ENCODE measurements at places on chromosomes 6 and 20.
A peak's percentile ranks its signal among the peaks of the same experiment; 100 is the strongest.

GRCh38 chr20:4090756-4091489 lies 75.6 kb upstream of the RNF24 start:
- peak; percentile 67 for DNase-seq

- DNase-seq = no peak
Observed at GRCh38 chr6:168201383-168201782, 118.2 kb downstream of the DACT2 start.

GRCh38 chr6:5398530-5398929 lies 137.2 kb downstream of the FARS2 start:
- peak; percentile 63 for DNase-seq

- DNase-seq = no peak
Observed at GRCh38 chr20:42790111-42790510, 399.6 kb downstream of the PTPRT start.

DNA sequence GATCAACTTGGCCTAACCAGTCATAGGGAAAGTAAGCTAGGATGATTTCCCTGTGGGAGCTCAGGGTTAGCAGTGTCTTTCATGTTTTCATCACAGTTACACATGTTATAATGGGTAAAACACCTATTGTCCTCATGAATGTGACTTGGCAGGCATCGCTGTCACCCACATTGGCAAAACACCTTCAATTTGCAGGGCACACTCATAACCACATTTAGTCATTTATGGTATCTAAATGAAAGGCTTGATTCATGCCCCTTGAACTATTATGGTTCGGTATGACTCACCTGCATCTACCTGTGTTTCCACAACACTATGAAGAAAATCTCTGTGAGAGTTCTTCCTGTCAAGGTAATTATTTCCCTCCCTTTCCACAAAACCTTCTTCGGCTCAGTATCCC lies 49.2 kb downstream of the FRK start:
- DNase-seq = no peak

GRCh38 chr6:132264021-132264500 lies 137.2 kb downstream of the MOXD1 start:
- no peak for DNase-seq

DNA sequence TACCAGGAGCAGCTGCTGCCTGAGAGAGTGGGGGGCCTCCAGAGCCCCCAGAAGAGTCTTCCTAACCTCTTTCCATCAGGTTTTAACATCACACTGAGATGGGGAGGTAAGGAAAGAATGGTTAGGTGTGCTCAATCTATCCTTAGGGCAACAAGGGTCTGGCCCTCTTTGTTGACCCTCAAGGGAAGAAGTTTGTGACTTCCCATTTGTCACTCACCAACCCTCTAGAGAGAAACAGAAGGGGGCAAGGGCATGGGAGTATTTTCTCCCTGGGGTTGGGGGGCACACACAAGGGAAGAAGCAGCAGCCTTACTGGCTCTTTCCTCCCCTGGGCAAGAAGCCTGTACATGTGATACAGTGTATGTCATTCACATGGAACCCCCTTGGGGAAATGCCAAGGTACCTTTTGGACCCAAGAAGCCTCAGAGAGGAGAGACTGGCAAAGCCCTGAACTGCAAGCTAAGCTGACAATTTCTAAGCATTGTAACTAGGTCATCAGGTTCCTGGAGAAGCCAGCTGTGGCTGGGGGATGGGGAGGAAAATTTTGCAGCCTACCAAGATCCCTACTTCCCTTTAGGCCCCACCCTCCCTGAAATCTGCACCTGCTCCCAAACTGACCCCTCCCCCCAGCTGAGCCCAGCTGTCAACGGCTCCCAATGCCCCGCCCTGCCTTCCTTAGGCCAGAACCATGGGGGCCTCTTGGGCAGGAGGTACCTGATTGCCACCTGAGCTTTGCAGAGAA lies 14.5 kb downstream of the BCL2L1 start:
- DNase-seq = no peak

DNA sequence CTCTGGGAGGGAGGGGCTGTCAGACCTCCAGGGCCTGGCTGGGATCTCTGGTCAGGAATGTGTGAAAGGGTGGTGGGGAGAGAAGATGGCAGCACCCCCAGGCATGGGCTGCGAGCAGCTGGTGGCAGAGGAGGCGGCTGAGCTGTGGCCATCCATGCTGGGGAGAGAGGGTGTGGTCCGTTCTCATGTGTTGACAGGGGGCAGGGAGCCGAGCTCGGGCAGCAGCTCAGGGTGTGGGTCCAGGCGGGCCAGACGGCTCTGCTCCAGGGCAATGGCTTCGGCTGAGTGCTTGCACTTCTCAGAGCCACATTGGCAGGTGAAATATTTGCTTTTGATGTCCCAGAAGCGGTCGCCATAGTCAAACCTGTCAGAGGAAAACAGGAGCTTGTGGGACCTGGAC lies 1.1 kb upstream of the SLC44A4 start:
- DNase-seq = no peak

- no peak for DNase-seq
Observed at GRCh38 chr6:90159452-90159851, 137.2 kb downstream of the BACH2 start.

DNA sequence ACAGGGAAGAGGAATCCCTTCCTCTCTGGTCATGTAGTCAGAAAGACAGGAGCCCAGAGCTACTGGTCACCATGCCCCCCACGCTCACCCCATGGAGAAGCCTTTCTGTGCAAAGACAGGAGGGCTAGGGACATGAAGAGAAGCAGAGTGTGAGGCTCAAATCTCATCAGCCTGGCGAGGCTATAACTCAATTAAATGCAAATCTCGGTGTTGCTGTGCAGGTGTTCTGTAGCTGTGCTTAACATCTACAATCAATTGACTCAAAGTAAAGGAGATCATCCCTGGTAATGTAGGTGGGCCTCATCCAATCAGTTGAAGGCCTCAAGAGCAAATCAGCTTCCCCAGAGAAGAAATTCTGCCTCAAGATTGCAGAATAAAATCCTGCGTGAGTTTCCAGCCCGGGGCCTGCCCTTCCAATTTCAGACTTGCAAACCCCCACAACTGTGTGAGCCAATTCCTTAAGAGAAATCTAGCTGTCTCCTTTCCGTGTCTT lies 64.4 kb downstream of the CHMP4B start:
- no peak for DNase-seq

GRCh38 chr6:15392182-15392581 lies 146.3 kb downstream of the JARID2 start:
- DNase-seq = no peak

DNA sequence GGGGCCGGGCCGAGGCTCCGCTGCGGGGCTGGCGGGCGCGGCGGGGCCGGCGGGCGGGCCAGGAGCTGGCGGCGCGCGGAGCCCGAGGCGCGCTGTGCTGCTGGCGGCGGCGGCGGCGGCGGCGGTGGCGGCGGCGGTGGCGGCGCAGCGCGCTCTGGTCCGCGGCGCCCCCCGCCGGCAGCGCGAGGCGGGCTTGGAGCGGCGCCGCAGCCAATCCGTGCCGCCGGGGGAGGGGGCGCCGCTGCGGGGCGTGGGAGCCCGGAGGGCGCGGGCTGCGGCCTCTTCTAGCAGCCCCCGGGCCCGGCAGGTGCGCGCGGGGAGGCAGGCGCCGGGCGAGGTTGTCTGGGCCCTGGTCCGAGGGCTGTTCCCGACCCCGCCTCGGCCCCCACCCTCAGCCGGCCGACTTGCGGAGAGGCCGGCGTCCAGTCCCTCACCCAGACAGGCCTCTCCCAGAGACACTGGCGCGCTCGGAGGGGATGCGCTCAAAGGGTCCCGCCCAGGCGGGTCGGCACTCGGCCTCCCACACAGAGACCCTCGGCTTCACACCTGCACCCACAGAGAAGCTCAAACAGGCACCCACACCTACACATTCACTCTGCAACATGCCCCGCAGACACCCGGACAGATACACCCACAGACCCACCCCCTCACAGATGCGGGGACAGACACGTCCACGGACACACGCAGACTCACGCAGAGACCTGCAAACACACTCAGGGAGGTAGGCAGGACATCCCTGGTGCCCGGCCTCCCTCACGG lies at the start of gene RIMS4:
Gene RIMS4 (minus strand): TSS at position 156 of the 759 bp plus-strand sequence. CDS start 275 bp downstream, outside the sequence.
- DNase-seq = no peak

GRCh38 chr20:24491041-24491756 lies 21.8 kb downstream of the SYNDIG1 start:
- no peak for DNase-seq

DNA sequence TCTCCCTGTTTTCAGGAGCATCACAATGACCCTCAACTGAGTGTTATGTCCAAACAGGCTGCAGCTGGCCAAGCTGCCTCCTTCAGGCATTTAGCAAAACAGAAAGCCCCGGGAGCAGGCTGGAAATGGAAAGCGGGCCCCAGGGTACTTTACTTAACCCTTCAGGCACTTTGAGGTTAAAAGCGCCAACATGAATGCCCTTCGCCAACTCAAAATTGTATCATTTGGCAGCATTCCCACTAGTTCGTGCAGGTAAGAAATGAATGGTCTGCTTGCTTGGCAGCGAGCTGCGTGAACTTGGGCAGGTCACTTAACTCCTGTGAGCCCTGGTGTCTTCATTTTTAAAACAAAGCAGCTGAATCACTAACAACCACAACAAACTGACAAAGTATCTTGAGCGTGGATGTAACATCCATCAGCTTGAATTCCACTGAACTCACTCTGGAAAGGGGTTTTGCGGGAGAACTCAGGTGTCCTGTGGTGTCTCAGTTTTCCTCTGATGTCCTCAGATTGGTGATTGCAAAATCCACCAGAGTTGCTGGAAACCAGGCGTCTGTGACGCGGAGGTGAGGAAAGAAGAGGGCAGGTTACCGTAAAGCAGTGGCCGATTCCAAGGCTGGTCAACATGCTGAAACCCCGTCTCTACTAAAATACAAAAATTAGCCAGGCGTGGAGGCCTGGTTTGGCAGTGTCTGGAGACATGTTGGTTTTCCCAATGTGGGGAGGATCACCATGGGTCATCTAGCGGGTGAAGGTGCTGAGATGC lies 118.8 kb upstream of the ZNF217 start:
- no peak for DNase-seq

GRCh38 chr20:39713076-39713840 lies 751.1 kb downstream of the DHX35 start:
- DNase-seq = no peak

- no peak for DNase-seq
Observed at GRCh38 chr6:35499372-35499771, 2.5 kb upstream of the TEAD3 start.

Data from iris pigment epithelial cell (primary cell).